Smooth muscle cell of the brain vasculature (primary cell): ENCODE measurements at places on chromosomes 5 and 9.

GRCh38 chr5:140261403-140262171, 41.3 kb downstream of the PFDN1 start:
- peak; percentile 50 for DNase-seq

GRCh38 chr5:146748533-146748932, 130.0 kb downstream of the PPP2R2B start:
- DNase-seq = no peak

GRCh38 chr5:145510324-145510723, 324.8 kb downstream of the PRELID2 start:
- no peak for DNase-seq

DNA sequence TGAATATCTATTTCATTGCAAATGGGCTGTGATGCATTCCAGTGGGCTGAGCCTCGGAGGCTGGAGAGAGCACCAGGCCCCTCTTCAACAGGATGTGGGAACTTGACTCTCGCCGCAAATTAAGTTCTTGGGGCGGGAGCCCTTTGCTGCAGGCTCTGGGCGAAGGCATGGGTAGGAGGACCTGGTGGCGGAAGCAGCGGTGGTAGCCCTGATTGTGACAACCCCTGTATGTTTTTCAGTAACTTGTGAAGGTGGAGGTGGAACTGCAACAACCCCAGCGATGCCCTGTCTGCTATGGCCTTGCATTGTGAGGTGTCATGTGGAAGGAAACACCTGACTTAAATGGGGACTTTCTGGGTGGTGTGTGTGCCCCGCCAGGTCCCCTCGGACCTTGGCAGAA, 9.4 kb downstream of the FYB1 start:
- no peak for DNase-seq

DNA sequence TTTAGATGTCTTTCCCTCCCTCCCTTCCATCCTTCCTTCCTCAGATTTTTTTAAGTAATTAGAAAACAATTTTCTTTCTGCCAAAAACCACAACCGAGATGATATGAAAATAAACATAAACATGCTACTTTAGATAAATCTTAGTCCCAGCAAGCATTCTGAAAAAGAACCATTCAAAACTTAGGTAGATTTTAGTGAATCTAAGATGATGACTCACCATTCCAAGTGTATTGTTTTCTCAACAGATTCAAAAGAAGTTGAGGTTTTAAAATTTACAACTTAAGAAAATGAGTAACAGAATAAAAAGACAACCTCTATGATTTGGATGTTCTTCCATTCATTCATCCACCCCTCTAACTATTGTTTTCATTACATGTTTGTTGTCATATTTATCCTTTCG, 465.1 kb downstream of the PDE4D start:
- DNase-seq = no peak

DNA sequence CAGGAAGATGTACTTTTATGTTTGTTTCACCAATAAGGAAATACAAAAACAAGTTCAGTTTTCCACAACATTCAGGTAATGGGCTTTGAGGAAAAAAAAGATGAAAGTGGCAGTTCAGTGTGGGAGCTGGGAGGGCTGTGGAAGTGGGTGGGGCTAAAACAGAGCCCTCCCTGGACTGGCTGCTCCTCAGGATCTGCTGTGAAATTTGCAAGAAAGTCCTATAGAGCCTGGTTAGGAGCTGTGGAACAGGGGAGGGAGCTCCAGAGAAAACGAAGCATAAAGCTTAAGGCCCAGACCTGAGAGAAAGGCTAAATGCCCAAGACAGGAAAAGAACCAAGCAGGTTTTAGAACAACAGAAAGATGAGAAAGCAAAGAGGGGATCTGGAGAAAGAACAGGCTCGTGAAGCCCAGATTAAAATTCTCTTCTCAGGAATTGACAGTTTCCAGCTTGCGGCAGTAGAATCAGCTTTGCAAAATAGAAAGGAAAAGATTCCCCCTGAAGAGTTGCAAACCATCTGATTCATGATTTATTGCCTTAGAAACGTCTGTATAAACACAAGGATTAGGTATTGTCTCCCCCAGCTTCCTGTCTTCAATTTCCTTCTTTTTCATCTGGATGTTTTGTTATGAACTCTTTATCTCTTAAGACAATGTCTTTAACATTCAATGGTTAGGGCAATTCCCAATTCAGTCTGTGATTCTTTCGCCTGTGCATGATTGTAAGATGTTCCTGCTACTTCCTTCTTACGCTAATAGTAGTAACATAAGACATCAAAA, 26.3 kb upstream of the CRHBP start:
- no peak for DNase-seq

DNA sequence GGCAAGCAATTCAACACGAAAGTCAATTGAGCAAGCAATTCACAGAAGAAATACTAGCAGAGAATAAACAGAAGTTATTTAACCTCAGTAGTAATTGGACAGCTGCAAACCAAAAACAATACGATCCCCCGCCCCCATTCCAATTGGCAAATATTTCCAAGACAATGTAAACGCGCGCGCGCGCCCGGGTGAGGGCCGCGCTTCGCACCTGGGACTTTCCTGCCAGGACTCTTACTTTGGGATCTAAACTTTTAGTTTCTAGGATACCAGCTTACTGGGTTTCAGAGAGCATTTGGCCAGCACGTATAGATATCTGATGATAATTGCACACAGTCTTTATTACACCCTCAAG, 8.6 kb downstream of the RUFY1 start:
- peak; percentile 12 for DNase-seq

DNA sequence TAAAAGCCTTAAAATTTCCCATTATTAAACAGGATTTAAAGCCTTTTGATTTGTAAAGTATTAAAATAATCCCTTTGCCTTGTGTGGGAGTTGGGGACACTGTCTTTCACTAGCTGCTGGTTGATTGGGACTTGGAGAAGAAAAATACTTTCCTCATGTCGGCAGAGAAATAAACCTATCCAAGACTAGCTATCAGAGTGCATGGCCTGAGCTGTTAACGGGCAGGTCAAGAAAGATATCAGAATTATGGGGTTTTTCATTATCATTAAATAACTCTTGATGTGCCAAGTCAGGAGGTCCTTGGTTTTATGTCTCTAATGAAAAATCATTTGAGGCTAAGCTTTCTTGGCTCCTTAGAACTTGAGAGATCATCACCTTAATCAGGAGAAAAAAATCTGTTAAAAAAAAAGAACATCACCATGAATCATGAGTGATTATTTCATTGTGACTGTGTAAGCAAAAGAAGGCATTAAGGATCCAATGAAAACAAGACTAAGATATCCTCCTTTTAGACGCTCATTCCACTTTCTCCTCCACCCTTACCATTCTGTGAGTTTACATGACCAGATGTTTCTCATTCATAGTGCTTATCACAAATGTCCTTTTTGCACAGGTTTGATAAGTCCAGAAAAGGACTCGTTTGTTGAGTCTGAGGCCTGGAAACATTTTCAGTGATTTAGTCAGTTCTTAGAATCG, 140.4 kb upstream of the EGFLAM start:
- DNase-seq = no peak

GRCh38 chr5:144983101-144983500, 812.4 kb downstream of the KCTD16 start:
- no peak for DNase-seq

DNA sequence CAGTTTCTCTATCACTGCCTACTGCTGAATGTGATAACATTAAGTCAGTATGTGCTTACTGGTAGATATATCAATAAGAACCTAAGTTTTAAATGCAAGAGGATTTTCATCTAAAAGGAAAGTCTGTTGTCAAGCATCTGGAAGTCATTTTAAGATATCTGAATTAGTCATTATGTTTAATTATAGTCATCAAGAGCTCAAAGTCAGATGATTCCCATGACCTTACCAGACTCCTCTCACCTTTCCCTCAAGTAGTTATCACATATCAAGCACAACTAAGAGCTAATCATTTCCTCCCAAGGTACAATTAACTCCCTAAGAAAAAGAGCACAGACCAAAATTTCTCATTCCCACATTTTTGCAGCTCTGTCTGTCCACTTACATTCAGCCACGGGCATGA, 45.5 kb downstream of the PUM3 start:
- DNase-seq = no peak

DNA sequence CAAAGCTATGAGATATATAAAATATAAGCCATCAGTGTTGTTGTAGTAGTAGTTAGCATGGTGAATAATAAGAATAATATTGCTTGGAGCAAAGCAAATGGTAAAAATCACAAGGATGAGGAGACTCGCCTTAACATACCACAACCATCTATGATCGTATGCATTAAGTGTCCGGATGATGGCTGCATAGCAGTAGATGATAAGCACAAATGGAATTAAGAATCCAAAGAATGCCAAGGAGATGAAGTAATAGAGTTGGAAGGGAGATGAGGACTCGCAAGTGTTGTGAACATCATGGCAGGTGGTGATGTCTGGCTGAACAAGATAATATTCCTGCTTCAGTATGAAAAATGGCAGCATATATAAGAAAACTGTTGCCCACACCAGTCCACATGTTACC, 5.5 kb downstream of the F2RL2 start:
- no peak for DNase-seq

DNA sequence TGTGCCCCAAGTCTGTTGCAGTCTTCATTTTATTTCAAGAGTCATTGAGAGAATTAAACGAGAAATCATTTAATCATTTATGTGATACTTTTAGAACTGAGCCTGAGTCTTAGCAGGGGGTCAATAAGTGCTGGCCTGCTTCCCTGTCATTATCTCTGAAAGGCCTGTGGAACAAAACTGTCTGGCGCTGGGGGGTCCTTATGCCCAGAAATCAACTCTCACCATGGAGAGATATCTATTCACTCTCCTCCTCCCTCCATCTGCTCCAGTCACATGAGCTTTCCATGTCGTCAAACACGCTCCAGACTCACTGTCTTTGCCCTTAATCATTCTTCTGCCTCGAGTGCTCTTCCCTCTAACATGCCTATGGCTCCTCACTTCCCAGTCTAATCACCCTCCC, 136.8 kb downstream of the ESM1 start:
- DNase-seq = no peak

GRCh38 chr9:112699230-112699629, 18.7 kb downstream of the INIP start:
- no peak for DNase-seq

DNA sequence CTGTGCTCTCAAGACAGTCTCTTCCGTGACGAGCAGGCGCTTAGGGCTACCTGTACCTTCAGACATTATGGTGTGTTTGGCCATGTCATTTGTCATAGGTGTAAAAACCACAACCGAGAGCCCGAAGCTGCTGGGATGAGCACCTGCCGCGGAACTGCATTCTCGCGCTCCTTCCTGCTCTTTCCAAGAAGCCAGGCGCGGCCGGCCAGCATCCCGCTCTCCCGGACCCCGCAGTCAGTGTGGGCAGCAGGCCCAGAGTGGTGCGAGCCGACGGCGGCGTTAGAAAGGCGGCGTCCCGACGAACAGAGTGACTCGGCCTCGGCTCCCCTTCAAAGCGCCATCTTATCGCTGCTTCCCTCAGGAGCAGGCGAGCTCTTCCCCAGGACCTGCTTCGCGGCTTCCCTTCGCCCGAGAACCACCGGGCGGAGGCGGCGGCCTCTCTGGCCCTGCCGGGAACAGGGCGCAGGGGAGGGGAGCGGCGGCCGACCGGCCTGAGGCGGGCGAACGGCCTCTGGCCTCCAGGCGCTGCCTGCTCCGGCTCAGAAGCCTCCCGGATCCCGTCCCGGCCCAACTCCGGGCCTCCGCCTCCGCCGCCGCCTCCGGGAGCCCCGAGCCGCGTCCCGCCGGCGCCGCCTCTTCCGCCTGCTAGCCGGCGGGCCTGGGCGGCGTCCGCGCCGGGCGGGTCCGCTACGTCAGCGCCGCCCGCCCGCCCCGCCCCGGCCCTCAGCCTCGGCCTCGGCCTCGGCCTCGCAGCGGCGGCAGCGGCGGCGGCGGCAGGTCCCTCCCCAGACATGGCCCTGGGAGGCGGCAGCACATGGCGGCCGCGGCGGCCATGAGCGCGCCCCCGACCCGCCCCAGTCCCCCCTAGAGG, at the start of gene FAM120A:
FAM120A (plus strand) TSS at position 741 of the 871 bp plus-strand sequence. CDS start 231 bp downstream, outside the sequence.
- no peak for DNase-seq

- no peak for DNase-seq
Observed at GRCh38 chr5:21680641-21681040, 1172.5 kb downstream of the CDH12 start.

- no peak for DNase-seq
Observed at GRCh38 chr5:44387921-44388320, 1.3 kb downstream of the FGF10 start.

DNA sequence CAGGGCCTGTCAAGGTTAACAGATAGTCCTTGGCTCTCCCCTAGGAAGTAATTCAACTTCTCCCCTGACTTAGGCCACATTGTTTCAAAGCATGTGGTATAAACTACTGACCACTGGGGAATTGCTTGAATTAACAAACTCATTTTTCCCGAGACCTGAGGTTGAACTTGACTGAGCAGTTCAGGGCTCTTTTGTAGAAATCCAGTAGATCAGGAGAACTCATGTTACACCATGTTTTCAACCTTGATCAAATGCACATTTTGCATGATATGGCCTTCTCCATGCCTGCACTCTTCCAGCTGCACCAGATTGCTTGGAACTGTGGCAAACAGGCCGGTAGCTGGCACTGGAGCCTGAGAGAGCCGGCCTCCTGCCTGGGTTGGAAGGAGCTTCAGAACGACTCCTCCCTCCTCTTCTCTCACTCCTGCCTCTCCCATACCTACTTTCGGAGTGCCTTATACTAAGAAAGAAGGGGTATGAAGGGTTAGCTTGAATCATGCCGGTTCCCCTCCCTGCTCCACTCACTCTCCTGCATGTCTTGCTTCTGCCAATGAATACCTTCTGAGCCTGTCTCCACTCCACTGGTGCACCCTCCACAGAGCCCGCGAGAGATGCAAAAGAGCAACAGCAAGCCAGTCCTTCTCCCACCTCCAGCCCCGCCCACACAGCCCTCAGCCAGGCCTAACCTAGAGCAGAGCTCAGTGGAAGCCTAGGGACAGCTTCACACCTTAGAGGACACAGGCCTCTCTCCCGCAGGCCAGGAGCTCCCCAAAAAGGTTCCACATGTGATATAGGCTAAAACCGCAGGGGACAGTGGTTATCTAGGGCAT, 159.4 kb downstream of the MACROH2A1 start:
- no peak for DNase-seq

DNA sequence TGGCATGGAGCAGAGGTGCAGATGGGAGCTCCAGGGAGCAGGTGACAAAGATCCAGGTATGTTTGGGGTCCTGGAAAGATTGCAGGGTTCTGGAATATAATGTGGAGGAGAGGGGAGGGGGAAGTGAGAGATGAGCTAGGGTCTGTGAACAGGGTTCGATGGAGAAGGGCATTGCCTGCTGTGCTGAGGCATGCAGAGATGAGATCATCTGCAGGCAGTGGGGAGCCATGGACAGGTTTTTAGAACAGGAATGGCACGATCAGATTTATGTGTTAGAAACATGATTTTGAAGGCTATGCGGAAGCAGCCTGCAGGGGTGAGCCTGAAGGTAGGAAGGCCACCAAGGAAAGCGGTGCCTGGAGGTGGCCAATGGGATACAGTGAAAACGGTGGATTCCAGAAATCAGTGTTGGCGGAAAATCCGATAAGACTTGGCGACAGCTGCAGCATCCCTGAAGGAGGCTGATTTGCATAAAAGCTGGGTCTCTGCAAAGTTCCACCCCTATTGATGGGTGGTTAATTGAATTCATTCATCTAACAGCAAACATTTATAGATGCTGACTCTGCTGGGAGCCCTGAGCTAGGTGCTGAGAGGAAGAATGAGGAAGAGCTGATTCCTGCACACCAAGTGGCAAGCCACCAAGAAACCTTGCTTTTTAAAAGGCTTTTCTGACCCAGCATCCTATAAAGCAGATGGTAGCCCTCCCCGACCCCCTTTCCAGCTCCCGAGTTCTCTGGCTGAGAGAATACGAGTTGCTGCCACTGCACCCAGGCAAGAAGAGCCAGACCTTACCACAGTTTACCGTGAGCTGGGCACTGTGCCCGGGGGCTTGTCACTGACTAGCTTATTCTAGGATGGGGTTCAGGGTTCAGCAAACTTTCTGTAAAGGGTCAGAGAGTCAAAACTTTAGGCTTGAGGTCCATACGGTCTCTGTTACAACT, 139.2 kb upstream of the SMIM23 start:
- no peak for DNase-seq

GRCh38 chr5:133229931-133230664, 178.3 kb downstream of the HSPA4 start:
- no peak for DNase-seq
